Hippocampal formation (tissue), 2 donors: ENCODE measurements at places on chromosomes 1 and 21.

DNA sequence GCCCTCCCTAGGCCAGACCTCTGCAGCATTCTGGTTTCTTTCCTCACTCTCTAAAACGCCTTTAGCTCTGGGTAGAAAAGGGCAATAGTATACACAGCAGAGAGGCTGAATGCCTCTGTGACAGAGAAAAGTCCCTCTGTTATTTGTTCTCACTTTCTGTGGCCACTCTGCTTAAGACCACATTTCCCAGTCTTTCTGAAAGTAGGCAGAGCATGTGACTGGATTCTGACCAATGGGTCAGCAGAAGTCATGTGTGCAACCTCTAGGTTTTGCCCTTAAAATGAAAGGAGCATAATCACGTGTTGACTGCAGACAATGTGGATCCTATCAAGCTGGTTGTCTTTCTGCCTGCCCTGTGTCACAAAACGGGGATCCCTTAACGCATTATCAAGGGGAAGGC, 79.7 kb upstream of the MARK1 start:
- DNase-seq, result no peak

- no peak for DNase-seq
These were observed 26.8 kb downstream of the SLC19A1 start for GRCh38 chr21:45515241-45516061.

GRCh38 chr1:3821447-3821846, 25.1 kb upstream of the LRRC47 start:
- no peak for DNase-seq

DNA sequence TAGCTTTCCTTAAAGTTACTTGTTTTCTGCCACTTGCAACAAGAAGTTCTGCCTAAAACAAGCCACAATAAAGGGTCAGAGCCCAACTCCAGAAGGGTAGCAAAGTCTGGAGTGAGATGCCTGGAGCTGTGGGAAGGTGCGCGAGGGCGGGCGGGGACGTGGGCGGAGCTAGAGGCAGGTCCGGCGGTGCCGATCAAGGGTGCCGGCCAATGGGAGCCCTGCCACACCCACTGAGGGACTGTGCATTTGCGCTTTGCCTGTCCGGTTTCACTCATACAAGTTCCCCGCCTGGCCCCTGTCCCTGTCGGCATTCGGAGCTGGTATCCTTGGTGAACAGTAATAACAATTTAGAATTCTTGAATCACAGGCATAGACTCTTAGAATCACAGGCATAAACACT, 732.4 kb downstream of the MATN1 start:
- DNase-seq, result no peak

GRCh38 chr1:155941845-155942531, 550 bp downstream of the RXFP4 start:
- no peak for DNase-seq

DNA sequence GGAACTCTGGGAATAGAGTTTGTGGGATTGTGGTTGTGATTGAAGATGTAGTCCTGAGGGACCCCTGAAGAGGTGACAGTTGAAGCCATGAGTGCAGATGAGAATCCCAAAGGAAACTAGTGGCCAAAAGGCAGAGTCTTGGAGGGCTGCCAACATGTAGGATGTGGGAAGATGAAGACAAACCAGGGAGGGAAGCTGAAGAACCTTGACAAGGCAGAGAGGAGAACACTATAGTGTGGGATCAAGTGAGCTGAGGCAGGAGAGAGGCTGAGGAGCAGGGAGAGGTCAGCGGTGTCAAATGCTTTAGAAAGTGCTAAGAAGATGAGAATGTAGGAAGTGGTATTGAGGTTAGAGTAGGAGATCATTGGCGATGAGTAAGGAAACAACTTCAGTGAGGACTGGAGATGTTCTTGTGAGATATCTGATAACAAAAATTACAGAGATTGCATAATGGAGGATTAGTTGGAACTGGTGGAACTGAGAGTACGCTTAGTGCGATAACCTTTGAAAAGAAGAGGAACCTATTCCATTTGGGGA, 88.5 kb upstream of the VCAM1 start:
- no peak for DNase-seq

GRCh38 chr1:24870551-24871195, 59.4 kb downstream of the RUNX3 start:
- no peak for DNase-seq

DNA sequence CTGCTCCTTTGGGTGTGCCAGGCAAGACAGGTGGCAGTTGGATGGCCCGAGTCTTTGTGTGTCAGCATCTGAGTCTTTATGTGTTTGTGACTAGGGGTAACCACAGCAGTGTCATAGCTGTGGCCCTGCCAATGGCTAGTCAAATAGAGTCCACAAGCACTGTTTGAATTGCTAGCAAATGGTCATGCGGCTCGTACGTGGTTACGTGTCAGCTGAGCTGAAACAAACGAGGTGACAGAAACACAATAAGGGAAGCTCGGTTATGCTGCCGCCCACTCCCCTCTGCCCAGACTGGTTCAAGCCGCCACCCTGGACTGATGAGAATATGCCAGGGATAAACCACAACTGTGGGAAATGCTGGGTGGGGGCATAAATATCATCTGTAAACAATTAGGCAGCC, 174.3 kb upstream of the LMO4 start:
- DNase-seq, result no peak

DNA sequence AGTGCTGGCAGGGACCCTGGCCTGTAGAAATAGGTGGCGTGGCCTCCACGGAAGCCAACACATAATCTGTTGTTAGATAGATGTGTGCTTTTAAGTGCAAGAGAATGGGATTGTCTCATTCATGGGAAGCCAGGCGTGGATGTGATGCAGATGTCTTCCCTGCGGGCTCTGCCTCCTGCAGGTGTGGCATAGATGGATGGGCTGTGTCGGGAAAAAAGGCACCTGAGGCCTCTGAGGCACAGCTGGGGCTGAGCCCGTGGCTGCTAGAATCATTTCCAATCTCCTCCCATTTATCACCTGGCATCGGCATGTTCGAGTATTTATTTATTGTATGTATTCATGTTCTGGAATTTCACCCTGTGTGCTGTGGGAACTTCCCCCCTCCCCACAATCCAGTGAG, 353.4 kb upstream of the AJAP1 start:
- no peak for DNase-seq

DNA sequence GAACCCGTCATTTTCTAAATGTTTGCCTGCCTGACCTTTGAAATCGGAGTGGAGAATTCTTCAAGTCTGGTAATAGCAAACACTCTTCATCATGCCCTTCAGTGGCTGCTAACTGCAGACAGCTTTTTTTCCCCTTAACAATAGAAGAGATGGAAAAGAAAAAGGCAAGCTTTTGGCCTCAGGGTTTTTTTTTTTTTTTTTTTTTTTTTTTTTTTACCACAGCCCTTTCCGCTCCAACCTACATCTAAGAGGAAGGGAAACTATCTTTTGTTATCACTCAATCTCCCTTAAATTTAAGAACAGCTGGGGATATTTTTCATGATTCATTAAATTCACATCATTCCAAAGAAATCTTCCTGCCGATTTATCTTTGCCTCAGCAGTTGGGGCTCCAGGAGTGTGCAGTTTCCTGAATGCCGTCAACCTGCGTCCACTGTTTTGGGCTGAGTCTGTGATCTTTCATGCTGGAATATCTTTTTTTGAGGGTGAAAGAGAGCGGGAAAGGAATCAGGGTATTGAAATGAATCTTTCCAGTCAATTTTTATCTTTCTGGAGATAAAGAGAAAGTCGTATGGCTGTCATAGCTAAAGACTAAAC, 144.5 kb upstream of the SMYD2 start:
- DNase-seq, result no peak

DNA sequence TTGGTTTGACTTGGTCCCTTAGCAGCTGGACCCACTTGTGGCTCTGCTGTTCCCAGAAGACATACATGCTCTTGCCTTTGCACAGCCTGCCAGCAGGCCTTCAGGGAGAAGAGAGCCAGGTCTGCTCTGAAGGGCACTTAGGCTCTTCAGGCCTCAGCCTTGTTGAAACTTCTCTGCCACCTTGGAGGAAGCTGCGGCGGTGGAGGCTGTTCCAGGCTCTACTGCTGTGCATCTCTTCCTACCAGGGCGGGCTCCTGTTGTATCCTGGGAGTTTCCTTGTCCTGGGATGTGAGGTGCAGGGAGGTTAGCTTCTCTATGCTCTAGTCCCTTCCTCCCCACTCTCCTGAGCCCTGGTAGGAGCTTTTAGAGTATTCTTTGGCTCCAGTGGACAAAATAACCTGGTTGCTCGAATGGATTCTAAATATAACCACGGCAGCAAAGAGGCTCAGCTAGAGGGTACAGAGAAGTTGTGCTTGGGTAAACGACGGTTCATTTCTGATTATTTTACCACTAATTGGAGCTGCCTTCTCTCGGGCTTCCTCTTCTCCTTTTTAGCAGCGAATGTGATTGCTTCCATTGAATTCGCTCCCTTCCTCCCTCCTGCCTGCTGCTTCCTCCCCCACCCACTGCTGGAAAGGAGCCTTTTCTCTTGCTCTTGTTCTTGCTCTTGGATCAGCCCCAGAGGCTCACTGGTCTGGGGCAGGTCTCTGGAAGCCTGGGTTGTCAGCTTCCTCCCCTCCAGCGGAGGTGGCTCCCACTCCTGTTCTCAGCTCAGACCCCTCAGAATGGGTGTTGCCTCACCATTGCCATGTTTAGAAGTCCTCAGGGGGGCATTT, 126.6 kb upstream of the CACNA1E start:
- DNase-seq, result no peak

DNA sequence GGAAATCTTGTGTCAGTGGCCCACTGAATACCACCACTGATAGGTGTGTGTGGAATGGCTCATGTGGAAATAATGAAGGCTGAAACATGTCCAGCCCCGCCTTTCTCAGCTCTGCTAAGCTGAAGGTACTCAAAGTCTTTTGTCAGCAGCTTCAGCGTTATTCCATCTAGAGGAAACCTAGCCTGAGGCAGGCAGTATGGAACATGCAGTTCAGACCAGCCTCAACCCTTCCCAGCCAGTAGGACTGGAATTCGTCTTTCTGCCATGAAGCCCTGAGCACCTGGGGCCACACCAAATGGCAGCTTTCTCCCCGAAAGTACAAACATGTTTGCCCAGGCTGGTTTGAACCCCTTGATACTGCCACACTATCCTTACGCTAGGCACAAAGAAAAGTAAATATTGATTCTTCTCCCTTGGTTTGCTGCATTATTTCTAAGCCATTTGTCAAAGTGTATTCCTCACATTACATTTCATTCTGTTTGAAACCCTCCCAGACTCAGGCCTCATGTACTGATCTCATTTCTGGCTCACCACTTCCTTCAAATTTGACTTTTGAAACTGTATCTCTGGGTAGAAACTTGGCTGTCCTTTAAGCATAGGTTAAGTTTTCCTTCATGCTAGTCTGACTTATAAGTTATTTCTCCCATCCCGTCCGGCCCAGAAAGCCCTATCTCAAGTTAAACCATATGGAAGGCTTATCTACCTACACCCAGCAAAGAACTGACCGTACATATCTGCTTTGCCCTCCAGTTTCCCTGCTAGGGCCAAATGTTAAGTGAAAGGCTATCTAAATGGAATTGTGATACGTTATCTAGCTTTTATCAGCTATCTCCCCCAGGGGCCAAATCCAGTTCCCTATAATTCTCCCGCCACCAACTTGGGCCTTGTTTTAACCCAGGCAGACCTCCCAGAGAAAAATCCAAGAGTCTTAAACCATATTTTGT, 45.7 kb upstream of the HOOK1 start:
- DNase-seq, result no peak

GRCh38 chr1:212138457-212138856, 102.9 kb downstream of the DTL start:
- DNase-seq, result no peak

DNA sequence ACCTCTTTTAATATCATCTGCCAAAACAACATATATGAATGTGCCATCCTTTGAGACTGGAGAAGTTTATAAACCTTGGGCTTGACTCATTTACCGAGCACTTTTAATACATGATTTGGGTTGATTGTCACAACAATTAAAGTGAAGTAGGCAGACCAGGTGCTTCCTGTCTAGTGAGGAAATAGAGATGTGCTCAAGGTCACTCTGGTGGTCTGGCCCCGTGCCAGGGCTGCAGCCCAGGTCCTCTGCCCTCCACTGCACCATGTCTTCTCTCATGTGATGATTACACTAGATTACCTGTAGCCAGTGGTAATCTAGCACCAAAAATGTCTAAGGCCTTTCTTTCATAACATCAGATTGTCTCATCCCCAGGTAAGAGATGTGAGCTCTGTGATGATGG, 61.8 kb upstream of the LAMC2 start:
- no peak for DNase-seq

DNA sequence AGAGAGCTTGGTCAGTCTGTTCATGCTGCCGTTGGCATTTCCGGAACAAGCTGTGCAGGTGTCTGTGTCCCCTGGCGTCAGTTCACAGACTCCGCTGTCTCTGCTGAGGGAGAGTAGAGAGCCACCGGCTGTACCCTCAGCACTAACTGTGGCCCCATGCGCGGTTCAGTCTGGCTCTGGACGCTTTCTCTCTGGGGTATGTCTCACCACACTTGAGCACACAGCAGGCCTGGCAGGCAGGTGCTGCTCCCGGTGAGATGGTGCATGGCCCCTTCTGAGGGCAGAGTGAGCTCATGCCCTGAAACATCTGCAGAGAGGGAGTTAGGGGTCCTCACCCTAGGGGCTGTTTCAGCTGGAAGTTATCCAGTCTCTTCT, 60.0 kb upstream of the TLR5 start:
- DNase-seq, result no peak

DNA sequence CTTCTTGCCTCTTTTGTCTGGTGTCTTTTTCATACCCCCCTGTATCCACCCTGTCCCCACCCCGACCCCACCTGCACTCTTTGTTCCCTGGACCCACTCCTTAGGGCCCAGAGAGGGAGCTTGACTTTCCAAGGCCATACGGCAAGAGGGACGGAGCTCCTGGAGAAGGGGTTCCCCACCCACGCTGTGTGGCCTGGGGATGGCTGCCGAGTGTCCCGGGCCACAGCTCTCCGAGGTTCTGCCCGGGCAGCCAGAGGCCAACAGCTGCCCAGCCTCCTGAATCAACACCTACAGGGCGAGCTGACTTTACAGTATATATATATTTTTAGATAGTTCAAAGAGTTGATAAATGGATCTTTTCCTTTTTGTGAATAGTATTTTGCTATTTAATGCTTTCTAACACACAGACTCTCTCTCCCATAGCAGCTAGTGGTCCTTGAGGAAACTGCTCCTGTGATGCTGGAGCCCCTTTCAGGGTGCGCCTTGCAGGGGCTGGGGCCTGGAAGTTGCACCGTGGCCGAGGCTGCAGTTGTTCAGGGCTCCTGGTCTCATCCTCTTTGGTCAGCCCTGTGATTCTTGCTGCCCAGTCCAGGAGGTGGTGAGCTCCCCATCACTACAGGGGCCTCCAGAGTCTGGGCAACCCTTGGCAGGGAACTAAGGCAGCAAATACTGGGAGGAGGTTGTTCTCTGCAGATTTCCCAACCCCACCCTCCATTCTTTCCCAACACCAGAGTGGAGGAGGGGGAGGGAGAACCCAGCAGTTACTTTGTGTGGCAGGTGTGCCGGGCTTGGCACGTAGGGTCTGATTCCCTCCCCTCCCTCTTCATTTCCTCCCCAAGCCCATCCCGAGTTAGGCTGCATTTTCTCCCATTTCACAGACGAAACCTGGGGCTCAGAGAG, 321.6 kb downstream of the PTPRU start:
- DNase-seq, result no peak

- no peak for DNase-seq
These were observed 75.2 kb downstream of the NTPCR start for GRCh38 chr1:233025567-233025966.

GRCh38 chr1:205925736-205926135, 17.5 kb downstream of the SLC26A9 start:
- DNase-seq, result no peak
